Stimulated activated CD8-positive, alpha-beta memory T cell treated with anti-CD3 and anti-CD28 coated beads, Interleukin-4, amount 100 ng/mL, for 1 hour (primary cell): ENCODE measurements at places on chromosomes 1 and 21.

- no peak for DNase-seq
Observed at GRCh38 chr1:240188139-240188538, 96.5 kb downstream of the FMN2 start.

GRCh38 chr1:198763298-198763714, 124.5 kb downstream of the PTPRC start:
- DNase-seq, result no peak

DNA sequence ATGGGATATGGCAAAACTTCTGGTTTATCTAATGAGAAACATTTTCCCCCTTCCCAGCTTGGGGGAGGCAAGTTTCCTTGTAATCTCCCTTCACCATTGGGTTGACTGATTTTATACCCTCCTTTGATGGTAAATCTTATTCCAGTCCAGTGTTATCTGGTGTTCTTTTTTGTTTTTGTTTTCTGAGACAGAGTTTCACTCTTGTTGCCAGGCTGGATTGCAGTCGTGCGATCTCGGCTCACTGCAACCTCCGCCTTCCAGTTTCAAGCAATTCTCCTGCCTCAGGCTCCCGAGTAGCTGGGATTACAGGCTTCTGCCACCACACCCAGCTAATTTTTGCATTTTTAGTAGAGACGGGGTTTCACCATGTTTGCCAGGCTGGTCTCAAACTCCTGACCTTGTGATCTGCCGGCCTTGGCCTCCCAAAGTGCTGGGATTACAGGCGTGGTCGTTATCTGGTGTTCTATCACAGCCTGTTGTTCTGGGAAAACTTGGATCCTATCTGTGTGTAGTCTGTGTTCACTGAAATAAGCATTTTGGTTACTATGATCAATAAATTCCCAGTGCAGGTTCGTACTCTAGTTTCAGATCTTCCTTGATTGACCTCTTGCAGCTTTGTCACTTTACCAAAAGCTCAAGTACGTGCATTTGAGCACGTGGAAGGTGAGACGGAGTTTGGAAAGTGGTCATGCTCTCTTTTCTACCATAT, 281.1 kb downstream of the NCAM2 start:
- DNase-seq, result no peak

DNA sequence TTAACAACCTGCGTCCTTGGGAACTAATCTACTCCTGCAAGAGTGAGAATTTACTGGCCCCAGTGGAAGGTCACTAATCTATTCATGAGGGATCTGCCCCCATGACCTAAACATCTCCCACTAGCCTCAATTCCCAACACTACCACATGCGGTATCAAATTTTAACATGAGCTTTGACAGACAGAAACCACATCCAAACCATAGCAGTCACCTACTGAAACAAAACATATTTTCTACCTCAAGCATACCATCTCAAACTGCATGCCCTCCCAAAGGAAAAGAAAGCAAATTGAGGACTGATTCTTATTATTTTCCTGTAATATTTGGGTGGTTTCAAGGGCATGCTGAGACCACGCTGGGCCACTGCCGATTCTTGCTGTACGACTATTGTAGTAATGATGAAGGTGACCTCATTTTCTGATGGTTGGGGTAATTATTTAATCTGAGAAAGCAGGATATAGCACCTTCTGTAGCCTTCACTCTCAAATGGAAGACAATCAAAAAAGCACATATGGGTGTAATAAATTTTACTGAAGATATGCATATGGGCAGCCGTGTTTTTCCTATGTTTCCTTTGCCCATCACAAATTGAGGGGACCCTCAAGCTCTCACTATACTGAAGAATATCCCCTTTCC, 13.2 kb upstream of the GBP5 start:
- DNase-seq, result no peak

- no peak for DNase-seq
Observed at GRCh38 chr1:118947003-118947765, 41.0 kb downstream of the TBX15 start.

DNA sequence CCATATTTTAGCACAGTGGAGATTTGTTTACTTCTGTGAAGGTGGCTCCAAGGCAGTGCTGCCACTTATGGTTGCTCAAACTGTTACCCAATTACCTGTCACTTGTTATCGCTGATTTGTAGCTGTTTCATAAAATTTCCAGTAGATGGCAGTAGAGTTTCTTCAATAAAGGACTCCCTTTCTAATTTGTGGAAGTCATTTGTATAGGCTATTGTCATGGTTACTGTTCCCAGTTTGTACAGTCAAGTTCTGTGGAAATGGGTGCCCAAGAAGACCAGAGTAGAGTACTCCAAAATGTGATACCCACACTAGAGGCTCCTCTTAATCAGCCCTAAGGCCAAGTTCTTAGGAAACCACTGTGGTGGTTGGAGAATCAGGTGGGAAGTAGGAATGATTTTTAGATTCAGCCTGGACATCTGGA, 186.1 kb downstream of the CLEC20A start:
- no peak for DNase-seq

DNA sequence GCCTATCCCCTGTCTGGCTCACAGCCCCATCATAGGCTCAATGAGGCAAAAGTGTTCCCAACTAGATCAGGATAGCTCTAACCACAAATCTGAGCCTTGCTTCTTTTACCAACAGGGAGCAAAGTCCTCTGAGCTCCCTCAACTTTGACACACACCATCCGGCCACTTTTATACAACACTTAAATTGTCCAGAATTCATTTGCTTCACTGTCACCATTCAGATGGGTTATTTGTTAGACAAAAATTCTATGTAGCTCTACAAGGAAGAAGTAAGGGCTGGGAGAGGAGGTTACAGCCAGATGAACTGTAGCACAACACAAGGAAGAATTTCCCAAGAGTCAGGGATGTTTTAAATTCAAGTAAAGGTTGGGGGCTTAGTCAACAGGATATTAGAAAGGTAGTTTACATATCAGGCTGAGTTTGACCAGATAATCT, 50.8 kb downstream of the TGFBR3 start:
- DNase-seq, result no peak

DNA sequence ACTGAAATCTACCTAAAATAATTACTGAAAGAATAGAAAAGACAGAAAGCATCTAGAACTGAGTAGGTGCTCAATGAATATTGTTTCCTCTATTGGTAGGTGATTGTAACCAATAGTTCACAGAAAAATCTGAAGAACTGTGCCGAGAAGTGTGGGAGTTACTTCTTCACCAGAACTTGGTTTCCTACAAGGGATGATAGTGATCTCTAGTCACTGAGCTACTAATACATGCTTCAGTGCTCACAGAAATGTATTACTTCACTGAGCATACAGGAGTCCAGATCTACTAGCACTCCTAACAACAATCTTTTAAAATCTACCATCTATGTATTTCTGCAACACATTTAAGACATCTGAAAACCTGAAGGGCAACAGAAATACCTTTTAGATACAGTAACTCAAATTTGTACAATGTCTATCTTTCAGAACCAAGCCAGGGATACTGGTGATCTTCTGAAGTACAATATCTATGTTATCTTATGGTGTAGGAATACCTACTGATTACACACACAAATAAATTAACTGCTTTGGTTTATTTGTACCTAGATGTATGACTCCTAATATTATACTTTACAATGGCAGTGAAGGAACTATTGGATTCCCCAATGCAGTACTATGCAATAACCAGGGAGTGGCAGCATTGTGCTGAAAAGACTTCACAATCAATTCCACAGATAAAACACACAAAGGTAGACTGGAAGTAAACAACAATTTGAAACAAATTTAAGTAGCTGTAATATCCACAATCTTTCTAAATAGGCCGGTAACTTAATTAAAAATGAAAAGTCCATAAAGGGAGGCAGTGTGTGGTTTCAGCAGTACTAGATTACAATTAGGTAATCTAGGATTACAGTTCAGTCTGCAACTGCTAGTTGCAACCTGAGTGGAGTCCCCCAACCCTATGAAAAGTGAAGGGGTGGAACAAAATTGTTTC, 243.0 kb downstream of the SLC45A1 start:
- peak; percentile 3 for DNase-seq

DNA sequence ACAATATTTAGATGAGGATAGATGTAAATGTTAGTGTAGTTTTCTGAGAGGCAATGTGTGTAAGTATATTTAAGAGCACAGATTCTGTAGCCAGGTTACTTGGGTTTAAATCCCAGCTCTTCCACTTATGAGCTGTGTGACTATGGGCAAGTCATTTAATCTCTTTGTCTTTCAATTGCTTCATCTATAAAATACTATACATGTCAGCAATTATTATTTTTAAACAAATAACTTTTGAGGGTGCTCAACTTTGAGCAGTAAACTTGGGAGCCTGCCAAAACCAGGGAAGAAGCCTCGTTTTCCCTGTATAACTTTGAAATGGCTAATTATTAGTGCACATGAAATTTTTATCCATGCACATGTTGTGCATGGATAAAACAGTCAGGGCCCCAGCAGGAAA, 222.8 kb downstream of the FOXD2 start:
- DNase-seq, result no peak

GRCh38 chr1:167149793-167150491, 56.1 kb downstream of the STYXL2 start:
- no peak for DNase-seq

- no peak for DNase-seq
Observed at GRCh38 chr1:95041491-95042165, 31.1 kb downstream of the ALG14 start.

DNA sequence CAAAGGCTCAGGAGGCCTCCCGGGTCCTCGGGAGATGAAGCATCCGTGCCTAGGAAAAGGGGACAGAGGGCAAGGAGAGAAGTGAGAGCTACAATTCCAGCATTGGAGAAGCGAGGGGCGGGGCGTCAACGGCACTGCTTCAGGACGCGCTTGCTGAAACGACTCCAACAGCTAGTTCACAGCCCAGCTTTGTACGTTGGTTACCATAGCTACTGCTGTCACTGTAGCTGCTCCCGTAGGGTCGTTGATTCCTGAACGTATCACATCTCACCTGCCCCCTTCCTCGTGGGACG, 63.1 kb downstream of the TOR1AIP2 start:
- DNase-seq, result no peak

- DNase-seq, result no peak
Observed at GRCh38 chr1:156438278-156438987, 62.1 kb downstream of the MEF2D start.

DNA sequence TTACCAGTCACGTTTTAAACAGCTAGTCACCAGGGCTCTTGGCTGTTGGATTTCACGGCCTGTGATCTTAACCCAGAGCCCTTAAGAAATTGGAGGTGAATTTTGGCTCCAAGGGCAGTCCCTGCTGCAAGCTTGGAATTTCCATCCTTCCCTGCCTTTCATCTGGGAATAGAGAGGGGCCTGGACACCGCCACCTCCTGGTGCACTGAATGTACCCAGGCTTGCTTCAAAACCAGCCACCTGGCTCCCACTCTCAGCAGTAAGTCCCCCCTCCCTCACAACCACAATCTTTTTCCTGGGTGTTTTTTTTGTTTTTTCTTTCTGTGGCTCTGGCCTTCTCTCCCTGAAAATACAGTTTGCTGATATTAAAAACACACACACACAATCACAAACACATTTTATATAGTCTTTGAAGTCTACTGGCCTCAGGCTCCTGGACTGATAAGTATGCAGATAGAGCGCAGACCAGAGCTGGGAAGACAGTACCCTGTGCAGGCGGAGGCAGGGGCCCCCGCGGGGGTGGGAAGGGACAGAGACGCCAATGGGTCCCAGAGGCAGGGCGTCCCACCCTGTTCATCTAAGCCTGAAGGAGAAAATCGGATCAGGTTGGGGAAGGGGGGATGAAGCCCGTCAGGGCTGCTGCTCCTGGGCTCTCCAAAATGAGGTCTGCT, 65.8 kb upstream of the IGSF21 start:
- no peak for DNase-seq

GRCh38 chr1:9539165-9539828, at the start of gene SLC25A33:
SLC25A33 (plus strand) TSS chr1:9539465; CDS start chr1:9539692, 227 bp downstream.
- DNase-seq, result peak; percentile 98

GRCh38 chr21:45887120-45887611, 94.4 kb upstream of the COL6A1 start:
- DNase-seq, result no peak

DNA sequence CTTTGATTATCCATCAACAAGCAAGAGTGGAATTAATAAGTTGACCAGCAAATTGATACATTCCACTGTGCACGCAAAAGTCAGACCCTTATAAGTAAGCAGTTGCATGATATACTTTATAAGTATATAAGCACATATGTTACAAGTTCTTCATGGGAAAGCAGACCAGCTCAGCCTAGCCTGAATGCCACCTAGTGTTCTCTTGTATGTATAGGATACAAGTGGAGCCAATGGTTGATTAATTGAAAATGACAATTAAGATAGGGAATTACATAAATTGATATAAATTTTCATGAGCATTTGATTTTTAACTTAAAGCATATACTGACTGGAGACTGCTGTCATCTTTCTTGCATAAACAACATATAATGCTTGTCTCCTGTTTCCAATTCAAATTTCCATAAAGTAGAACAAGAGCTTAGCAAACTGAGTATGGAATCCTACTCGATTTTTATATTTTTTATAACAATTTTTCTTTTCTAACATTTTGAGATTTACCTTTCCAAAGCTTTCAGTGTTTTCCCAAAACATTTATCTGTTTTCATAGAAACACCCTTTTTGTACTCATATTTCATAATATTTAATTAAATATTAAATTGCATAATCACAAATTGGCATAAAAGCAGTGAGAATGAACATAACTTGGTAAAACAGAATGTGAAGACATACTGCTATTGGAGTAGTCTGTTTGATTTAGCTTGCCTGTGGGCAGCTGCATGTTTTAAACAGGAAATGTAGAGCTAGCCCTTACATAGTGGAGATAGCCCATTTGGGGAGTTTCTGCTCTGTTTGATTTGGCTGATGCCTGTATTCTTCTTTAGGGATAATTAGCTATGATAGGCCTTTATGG, 62.8 kb downstream of the MAGI3 start:
- no peak for DNase-seq

- DNase-seq, result no peak
Observed at GRCh38 chr1:205321959-205322283, 376 bp upstream of the NUAK2 start.

GRCh38 chr1:56286956-56287355, 292.4 kb downstream of the PLPP3 start:
- no peak for DNase-seq

GRCh38 chr1:175922254-175922881, 179.0 kb upstream of the TNR start:
- no peak for DNase-seq

DNA sequence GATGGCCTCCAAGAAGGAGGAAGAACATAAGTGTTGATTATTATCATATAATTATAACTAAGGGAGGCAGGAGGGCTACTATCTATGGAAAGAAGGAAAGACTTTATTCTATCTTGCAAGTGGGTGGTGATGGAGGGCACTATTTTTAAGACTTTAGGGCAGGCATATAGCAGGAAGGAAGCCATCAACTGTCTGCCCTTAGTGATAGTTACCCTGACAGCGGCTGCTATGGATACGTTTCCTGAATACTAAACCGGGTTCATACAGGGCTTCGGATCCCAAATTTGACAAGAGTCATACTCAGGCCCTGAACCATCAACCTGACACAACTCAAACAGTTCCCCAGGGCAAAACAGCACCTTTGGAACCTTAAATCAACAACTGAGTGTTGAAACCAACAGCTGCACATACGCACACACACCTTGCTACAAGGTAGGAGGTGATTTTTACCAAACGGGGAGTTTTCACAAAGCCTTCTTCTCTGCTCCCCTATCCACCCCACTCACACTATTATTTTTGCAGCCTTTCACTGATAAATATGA, 397.2 kb downstream of the OMA1 start:
- DNase-seq, result no peak

- no peak for DNase-seq
Observed at GRCh38 chr1:156593661-156593989, 2.0 kb downstream of the NAXE start.

GRCh38 chr21:25398630-25399029, 208.7 kb downstream of the MRPL39 start:
- no peak for DNase-seq
